ENCODE measurements at places on chromosomes 6 and 20.
A peak's percentile ranks its signal among the peaks of the same experiment; 100 is the strongest.

GRCh38 chr20:62704341-62704948 is 4.2 kb upstream of the NTSR1 start:
- DNase-seq = no peak

GRCh38 chr20:23826541-23827021 is at the start of gene CST2:
CST2 (minus strand) TSS chr20:23826729; CDS start chr20:23826660, 69 bp downstream.
- DNase-seq = no peak

DNA sequence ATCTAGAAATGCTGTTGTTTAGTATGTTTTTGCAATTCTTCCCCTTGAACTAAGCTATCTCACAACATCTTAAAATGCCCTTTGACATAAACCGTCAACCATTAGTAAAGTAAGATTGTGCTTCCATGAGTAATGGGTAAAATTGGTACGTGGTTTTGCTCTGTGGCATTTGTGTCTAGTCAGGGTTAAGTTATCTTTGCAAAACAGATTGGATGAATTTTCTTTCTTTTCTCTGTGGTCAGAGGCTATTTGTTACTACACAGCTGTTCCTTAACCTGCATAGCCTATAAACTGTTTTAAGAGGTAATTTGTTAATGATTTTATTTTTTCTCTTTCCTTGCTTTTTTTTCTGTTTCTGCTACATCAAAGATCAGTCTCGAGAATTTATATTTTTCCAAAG is 75.4 kb downstream of the RPP40 start:
- no peak for DNase-seq

- peak; percentile 81 for DNase-seq
These were observed 37.5 kb upstream of the MRPS18A start for GRCh38 chr6:43724914-43725642.

GRCh38 chr20:24636626-24637025 is 167.2 kb downstream of the SYNDIG1 start:
- no peak for DNase-seq
